Endothelial cell of umbilical vein (primary cell): ENCODE measurements at places on chromosomes 3 and 15. TPM values are rescaled to one million over a fixed set of nuclear protein-coding genes. Genes with fewer than 3 reads are reported as not detected.

GRCh38 chr3:100324044-100324443, 10.5 kb upstream of the NIT2 start:
- no peaks in the 10 kb centered on the region for H3K4me1 ChIP-seq
- no peak overlapping the region for H3K27ac ChIP-seq
- peaks cover 3% of the 10 kb centered on the region for H3K36me3 ChIP-seq
- no peak for DNase-seq
- no peaks in the 10 kb centered on the region for H3K27me3 ChIP-seq

DNA sequence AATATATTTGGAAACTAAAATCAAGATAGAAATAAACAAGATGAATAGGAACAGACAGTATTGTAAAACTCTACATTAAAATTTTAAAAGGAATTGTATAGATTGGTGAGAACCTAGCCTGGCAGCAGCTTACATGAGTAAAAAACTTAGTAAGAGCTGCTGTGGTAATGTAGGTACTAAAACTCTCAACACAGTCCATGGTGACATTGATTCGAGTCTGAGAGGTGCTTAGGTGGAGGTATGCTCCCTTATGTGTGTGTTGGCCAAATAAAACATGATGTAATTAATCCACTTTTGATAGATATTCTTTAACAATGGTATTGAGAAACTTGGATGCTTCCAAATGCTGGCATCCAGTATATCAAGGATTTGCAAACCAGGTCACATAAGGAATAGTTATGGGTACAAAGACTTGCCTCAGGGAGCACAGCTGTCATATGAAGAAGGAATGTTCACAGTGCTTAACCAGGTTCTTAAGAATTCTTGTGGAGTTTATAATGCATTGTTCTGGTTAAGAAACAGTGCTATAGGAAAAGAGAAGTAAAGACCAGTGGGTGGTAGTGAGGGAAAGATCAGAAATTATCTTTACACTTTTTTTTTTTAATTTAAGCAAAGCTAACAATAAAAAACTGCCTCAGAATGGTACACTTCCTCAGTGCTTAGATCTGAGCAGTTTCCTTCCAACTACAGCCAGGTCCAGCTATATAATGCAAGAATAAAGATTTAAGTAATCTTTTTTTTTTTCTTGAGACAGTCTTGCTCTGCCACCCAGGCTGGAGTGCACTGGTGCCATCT, 24.6 kb upstream of the IL20RB start:
- H3K4me1 ChIP-seq, result peaks cover 14% of the 10 kb centered on the region
- no peak for DNase-seq
- H3K27ac ChIP-seq, result no peak overlapping the region
- no peak overlapping the region for H3K4me3 ChIP-seq
- H3K27me3 ChIP-seq, result no peaks in the 10 kb centered on the region

Gene GRK7
- polyA plus RNA-seq, result not detected in 2 replicates

Gene CLDN16
- polyA plus RNA-seq, result 0.01 TPM in 1 of 2 replicates, not detected in the other

Gene C2CD4A
- polyA plus RNA-seq, result 0.10 and 0.33 TPM in 2 replicates

DNA sequence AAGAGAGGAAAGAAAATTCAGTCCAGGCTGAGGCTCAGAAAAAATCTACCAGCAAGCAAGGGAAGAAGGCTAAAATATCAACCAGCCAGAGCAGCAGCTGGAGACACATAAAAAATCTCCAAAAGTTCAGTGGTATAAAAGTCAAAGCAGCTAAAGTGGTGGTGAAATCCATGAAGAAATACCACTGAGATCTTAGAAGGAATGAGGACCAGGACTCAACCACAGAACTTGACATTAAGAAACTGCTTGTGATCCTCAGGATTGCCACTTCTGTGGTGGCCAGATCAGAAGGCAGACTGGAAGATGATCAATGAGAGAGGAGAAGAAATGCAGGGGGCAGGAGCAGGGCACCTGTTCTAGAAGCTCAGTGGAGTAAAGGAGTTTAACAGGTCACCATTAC, 22.5 kb downstream of the CNTN3 start:
- H3K27ac ChIP-seq, result no peak overlapping the region
- DNase-seq, result no peak
- H3K4me3 ChIP-seq, result no peak overlapping the region
- no peaks in the 10 kb centered on the region for H3K36me3 ChIP-seq
- no peaks in the 10 kb centered on the region for H3K4me1 ChIP-seq

Gene ACTRT3
- 2.1 and 2.6 TPM in 2 replicates for polyA plus RNA-seq

GRCh38 chr15:88399021-88399685, 68.0 kb downstream of the MRPL46 start:
- H3K4me3 ChIP-seq, result no peak overlapping the region
- no peaks in the 10 kb centered on the region for H3K36me3 ChIP-seq
- H3K27ac ChIP-seq, result no peak overlapping the region
- no peak for DNase-seq
- no peaks in the 10 kb centered on the region for H3K27me3 ChIP-seq

- no peak for DNase-seq
- no peaks in the 10 kb centered on the region for H3K36me3 ChIP-seq
- no peaks in the 10 kb centered on the region for H3K4me1 ChIP-seq
- H3K4me3 ChIP-seq, result no peak overlapping the region
These were observed 96.8 kb downstream of the CDIN1 start for GRCh38 chr15:36676211-36676610.

DNA sequence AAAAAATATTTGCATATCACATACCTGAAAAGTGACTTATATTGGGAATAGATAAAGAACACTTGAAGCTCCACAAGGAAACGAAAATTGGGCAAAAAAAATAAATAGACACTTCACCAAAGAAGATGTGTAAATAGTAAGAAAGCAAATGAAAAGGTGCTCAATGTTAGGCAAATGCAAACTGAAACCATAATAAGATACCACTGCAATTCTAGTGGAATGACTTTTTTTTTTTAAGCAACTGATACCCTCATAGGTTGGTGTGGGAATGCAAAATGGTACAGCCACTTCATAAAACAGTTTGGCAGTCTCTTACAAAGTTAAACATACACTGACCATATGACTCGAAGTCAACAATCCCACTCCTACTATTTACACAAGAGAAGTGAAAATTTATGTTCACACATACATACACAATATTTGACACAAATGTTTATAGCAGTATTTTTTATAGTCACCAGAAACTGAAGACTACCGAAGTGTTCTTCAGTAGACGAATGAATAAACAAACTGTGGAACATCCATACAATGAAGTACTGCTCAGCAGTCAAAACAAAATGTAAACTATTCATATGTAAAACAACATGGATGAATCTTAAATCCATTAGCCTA, 176.3 kb downstream of the ZMAT3 start:
- no peak for DNase-seq
- H3K4me1 ChIP-seq, result no peaks in the 10 kb centered on the region

Gene WDR93
- polyA plus RNA-seq, result 0.05 and 0.07 TPM in 2 replicates
